ENCODE measurements at places on chromosomes 5 and 9.

DNA sequence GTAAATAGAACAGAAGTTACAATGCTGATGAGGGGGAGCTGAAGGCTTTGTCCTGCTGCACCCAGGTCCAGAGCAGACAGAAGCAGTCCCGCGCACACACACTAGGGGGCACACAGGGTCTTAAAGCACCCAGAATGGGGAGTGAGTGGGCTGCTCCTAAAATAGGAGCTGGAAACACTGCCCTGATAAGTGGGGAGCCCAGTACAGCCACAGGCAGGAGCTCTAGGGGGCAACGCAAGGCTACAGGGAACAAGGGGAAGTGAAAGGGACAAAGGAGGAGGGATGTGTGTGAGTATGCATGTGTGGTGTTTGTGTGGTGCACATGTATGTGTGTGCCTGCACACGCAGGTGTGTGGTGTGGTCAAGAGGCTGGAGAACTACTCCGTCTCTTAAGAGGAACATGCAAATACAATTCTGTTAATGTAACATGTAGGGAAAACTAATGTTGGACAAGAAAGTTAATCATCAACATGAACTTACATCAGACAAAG is 191.5 kb downstream of the ROR2 start:
- peak; percentile 44 for DNase-seq

DNA sequence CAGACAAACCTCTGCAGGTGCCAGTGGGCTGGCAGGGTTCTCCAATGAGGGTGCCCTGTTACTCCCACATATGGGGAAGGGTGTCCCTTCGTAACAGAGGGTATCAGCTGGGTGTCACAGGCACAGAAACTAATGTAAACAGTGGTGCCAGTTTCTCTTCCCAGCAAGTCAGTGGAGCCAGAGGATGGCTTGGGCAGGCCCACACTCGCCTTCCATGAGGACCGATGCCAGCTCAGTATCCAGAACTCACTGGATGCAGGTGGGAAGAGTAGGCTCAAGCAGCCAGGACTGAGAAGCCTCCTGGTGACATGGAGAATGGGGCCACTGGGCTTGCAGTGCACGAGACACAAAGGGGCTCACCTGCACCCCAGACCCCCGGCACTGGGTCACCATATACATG is 30.4 kb downstream of the FSTL4 start:
- no peak for DNase-seq

- DNase-seq = no peak
Measured at GRCh38 chr5:153546566-153546965, 56.1 kb downstream of the GRIA1 start.

DNA sequence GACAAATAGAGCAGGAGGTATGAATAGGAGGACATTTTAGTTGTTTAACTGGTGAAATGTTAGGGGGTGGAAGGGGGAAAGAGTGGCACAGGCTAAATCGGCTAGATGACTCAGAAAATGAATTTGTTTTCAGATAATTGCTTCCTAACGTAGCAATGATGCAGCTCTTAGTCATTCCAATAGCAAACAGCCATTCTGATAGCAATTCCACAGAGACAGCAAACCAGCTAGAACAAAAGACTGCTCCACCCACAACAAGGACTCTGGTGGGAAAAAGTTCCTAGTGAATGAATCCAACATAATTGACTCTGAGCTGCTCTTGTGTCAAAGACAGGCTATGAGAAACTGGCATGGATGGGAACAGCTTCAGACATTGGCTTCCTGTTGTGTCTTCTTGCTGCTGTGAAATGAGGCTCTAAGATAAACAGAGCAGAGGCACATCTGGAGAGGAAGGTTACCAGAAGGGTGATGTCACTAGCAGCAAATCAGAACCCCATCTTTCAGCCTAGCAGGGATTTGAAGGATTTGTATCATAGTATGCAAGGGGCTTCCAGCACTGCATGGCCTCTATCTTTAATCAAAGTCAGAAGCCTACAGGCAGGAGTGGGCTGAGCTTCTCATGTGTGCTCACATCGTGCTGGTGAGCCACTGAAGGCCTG is 28.1 kb upstream of the F2RL1 start:
- DNase-seq = peak; percentile 80

DNA sequence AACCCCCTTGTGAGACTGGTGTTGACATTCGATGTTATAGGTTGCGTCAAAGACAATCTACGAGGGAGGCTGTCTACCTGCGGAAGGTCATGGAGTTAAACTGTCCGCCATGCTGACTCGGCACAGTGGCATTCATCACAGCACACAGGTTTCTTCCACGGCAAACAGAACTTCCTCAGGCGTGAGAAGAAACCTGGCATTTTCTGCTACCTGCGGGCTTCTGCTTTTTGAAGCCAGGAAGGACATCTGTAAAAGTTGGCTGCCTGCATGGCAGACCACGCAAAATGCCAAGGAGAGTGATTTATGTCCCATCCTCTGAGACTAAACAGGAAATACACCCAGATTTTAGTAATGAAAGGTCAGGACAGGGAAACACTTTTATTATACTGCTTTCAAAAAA is 809.8 kb upstream of the NUDT12 start:
- DNase-seq = no peak

GRCh38 chr5:132180134-132180745 is 47.4 kb downstream of the P4HA2 start:
- DNase-seq = peak; percentile 57

GRCh38 chr9:74953235-74953751 is 581 bp upstream of the C9orf40 start:
- no peak for DNase-seq

DNA sequence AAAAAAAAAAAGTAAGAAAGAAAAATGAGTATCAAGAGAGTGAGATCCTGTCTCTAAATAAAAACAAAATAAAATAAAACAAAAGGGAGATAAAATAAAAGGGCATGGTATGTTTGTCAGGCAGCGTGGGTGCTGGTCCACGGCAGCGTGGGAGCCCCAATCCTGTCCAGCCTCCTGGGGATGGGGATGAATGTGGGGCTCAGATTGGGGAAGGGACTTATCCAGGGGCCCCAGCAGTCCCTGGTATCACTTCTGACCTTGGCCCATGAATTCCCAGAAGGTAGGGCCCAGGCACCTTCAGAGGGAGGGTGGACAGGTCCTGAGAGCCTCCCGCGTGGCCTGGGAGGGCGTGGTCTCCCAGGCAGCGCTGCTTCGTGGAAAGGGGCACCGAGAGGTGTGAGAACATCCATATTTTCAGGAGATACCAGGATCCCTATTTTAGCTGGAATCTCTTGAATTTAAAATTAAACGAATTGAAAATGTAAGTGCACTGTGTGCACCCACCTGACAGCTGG is 71.2 kb downstream of the ZNF354C start:
- DNase-seq = no peak

DNA sequence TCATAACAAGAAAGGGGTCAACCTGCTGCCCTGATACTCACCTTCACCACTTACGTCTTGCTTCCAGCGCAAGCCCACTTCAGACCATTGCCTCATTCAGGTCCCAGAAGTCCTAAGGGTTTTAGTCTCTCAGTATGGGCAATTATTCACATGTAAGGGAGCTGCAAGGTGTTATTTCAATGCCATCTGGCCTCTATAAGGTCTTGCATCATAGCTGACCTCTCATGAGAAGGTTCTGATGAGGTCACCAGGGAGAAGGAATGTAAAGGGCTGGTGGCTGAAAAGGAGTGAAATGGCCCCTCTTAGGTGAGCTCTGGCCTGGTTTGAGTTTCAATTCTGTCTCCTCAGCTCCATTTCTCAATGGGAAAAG is 1.5 kb upstream of the MARCHF3 start:
- DNase-seq = no peak

GRCh38 chr5:8383616-8384015 is 514.7 kb downstream of the MTRR start:
- DNase-seq = no peak

DNA sequence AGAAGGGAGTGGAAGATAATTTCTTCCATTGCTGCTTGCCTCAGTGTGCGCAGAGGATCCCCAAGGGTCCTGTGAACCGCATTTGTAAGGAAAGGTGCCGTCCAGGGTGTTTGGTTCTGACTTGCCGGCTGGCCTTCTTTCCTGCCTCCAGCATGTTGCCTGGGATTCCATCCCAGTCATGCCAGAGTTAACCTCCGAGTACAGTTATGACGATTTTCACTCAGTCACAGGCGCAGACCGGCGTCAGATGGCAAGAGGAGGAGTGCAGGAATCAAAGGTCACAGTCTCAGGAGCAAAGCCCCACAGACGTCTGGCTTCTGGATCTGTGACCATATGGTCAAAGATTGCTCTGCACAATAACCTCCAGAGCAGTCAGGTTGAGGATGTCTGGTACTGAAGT is 5.9 kb upstream of the GADD45G start:
- DNase-seq = no peak

- no peak for DNase-seq
Measured at GRCh38 chr5:31798168-31798567, 159.2 kb downstream of the PDZD2 start.

- DNase-seq = no peak
Measured at GRCh38 chr5:51810592-51810991, 427.3 kb downstream of the ISL1 start.

DNA sequence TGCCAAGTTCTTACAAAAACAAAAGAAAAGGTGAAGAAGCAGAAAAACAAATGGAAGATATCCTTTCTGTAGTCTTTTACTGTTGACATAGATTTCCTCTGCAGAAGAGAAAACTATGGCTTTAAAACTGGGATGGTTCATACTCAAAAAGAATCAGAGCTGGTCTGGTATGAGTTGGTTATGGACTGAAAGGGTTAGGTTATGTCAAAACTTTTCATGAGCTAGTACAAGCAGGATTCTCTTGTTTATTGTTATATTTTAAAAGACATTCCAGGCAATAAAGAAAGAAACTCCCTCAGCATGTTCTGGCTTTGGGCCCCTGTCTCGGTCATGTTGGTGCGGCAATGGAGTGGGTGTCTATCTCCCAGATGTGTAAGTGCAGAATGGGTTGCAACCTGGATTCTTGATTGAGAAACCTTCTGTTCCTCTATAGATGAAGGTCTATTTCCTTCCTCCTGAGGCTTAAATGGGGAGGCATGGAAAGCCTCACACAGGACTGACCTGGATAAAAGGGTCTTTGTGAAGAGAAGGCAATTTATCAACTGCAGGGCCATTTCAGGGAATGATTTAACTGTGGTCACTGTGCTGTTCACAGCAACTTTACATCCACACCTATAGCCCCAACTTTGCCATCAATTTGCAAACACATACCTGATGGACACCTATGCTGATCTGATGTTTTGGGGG is 209.6 kb upstream of the TNC start:
- DNase-seq = no peak

DNA sequence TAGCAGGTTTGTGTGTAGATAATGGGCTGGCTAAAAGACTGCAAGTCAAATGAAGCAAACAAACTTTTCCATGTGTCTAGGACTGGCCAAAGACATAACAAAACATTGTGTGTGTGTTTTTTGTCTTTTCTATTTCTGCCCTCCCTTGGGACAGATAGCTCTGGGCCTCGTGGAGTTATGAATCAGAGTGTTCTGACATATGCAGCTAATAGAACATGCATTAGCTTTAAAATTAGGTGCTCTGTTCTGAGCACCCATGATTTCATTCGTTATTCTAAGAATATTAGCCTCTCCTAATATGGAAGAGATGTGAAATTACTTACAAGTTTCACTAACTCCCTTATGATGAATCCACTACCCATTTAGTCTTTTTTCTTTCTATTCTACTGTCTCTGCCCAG is 367.3 kb upstream of the PAPPA start:
- DNase-seq = peak; percentile 3

DNA sequence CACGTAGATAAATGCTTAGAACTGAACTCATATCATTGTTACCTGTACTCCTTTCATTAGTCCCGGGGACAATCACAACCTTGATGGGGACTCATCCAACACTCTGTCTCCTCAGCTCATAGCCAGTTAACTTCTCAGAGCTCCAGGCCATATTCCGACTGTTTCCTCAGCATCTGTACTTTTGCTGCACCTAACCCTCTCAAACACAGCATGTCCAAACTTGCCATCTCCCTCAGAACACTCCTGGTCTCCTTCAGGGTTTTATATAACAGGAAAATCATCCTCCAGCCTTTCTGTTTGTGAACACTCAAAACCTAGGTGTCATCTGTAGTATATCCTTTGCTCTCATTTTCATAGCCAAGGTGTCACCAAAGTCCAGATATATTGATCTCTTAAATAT is 150.5 kb downstream of the CDH6 start:
- DNase-seq = no peak

DNA sequence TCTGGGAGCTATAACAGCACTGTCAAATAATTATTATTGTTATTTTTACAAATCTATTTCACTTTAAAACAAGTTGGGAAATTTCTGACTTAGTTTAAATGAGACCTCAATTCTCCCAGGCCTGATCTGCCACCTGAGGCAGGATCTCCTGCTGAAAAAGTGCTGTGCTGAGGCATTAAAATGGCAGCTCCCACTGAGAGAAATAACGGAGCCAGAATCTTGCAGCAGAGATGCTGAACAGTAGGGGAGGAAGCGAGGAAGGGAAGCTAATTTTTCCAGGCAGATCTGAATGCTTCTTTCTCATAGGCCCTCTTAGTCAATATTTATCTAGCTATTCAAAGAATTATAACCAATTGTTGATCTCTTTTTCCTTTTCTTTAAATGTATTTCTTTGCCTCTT is 196.3 kb downstream of the ZNF462 start:
- DNase-seq = no peak

GRCh38 chr9:115138151-115138550 is 20.2 kb upstream of the TNC start:
- DNase-seq = no peak

DNA sequence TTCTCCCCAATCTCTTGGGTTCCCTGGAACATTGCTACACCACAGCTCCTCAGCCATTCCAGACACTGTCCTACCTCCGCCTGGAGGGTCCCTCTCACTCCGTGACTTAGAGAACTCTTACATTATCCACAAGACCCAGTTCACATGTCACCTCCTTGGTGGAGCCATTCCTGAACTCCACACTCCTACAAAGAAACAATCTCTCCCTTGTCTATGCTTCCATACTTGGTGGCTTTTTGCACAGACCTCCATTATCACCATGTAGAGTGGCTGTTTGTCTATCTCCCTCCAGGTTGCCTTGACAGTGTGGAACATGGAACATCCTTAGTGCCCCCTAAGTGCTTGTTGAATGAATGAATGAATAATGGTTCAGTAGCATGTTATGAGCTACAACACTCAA is 105.9 kb downstream of the PAX5 start:
- no peak for DNase-seq

DNA sequence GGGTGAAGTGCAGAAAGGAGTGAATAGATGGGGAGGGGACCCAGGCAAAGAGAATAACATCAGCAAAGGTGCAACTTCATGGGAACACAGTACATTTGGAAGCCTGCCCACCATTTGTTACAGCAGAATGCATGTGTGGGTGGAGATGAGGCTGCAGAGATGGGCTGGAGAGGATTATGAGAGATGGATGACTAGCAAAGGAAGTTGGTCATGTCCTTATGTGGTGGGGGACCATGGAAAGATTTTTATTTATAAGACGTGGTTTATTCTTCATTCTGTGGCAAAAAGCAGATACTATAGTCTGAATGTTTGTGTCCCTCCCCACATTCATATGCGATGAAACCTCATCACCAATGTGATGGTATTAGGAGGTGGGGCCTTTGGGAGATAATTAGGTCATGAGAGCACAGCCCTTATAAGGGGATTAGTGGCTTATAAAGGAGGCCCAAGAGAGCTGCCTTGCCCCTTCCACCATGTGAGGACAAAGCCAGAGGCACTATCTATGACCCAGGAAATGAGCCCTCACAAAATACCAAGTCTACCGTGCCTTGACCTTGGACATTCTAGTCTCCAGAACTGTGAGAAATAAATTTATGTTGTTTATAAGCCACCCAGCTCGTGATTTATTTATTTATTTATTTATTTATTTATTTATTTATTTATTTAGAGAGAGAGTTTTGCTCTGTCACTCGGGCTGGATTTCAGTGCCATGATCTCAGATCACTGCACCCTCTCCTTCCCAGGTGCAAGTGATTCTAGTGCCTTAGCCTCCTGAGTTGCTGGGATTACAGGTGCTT is 483.7 kb downstream of the RAB3C start:
- no peak for DNase-seq
